ENCODE measurements at places on chromosomes 12 and 14.

DNA sequence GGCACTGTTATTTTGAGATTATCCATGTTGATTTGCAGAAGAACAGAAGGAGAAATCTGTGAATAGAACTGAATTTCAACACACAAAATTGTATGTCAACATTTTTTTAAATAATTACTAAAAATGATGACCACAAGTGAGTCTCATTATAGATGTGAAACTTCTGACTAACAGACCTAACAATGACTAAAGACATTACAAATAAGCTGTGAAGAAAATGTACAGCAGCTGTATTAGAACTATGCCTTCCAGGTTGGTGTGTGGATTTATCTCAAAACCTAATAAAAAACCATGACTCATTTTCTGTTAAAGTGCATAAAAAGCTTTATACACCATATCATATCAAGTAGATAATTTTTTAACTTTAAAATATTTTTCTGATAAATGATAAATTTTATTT lies 22.5 kb upstream of the FOXG1 start:
- no peak for DNase-seq

DNA sequence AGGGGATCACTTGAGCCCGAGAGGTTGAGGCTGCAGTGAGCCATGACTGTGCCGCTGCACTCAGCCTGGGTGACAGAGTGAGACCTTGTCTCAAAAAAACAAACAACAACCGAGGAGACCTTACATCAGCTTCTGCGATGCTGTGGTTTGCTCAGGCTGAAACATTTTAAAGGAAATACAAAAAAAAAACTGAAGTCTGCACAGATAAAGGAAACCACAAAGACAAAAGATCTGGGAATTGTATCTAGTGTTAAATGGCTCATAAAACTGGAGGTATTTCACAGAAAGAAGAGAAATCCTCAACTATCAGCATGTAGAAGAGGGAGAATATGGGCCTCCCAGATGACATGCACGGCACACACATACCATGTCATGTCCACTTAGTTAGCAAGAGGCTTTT lies 60.3 kb upstream of the VPS33A start:
- no peak for DNase-seq

GRCh38 chr14:80776186-80776585 lies 165.4 kb downstream of the CEP128 start:
- DNase-seq: no peak

- no peak for DNase-seq
Observed at GRCh38 chr12:89319606-89320005, 32.7 kb downstream of the DUSP6 start.

DNA sequence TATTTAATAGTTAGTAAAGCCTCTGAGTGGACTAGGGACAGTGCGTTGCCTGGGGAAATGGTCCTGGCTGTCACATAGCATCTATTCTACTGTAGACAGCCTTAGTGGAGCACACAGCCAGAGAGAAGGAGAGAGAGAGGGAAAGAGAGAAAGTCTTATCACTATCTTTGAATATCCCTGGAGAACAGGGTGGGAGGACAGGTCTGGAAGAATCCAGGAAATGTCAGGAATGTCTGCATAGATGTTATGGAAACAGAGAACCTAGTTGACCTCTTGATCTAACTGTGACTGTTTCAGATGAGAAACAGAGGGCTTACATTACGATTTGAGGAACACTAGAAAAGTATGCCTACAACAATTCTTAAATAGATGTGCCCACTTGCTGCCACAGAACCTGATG lies 92.8 kb downstream of the SLC15A5 start:
- DNase-seq: no peak

- DNase-seq: no peak
Observed at GRCh38 chr12:2057795-2058408, 5.1 kb downstream of the CACNA1C start.

DNA sequence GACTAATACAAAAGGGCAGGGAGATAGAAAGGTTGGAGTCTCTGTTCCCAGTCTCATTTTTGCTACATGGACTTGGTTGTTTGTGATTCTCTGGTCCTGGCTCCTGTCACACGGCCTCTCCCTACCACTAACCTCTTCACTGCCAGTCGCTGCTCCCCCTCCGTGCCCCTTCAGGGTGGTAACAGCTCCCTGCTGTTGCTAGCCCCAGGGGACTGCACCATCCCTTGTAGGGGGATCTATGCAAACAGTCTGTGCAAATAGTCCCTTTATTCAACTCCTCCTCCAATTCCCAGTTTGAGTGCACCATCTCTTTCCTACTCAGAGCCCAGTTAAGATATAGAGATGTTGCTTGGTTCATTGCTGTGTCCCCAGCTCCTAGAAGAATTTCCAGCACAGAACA lies 51.1 kb downstream of the CCDC60 start:
- DNase-seq: no peak

- DNase-seq: no peak
Observed at GRCh38 chr12:24393071-24393470, 443.6 kb upstream of the SOX5 start.

GRCh38 chr12:24591715-24592440 lies 357.0 kb downstream of the BCAT1 start:
- DNase-seq: no peak

Measured in GM20000 (cell line).